ENCODE measurements at places on chromosomes 7 and 10.

DNA sequence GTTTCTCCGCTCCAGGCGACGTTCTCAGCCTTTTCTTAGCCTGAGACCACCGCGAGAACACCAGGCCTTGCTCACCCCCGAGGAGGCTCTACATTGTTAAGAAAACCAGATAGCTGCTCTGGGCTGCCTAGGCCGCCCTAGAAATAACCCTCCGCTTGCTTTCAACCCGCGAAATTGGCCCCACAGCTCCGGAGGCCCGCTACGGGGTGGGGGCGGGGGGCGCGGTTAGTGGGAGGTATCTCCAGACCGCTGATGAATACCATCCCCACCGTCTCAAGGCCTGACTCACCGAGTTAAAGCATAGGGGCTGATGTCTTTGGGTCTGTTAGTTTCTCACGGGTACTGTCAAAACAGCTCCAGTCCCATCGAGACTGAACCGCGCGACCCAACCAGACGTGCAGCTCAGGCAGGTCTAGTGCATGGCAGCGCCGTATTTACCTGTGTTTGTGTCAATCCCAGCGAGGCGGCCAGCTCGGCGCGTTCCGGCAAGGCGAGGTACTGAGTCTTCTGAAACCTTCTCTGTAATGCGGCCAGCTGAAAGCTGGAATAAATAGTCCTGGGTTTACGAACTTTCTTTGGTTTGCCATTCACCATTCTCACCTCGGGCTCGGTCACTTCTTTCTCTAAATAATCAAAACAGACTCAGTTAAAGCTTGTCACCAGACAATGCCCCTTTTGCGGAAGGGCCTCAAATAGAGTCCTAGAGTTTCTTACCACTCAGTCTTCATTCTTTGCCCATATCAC lies 2.7 kb downstream of the DLX5 start:
- DNase-seq: no peak

DNA sequence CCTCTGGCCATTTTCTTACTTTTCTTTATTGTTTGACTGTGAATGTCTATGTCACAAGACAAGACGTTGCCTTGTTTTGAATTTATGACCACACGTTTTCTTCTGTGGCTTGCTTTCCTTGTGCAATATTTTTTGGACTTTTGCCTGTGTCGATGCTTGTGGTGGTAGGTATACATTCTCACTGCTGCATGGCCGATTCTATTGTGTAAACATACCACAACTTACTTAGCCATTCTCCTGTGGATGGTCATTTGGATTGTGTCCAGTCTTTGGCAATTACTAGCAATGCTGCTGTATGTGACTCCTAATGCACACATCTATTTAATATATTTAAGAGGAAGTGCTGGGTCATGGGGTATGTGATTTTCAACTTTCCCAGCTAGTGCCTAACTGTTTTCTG lies 18.0 kb upstream of the DLG5 start:
- DNase-seq: no peak

DNA sequence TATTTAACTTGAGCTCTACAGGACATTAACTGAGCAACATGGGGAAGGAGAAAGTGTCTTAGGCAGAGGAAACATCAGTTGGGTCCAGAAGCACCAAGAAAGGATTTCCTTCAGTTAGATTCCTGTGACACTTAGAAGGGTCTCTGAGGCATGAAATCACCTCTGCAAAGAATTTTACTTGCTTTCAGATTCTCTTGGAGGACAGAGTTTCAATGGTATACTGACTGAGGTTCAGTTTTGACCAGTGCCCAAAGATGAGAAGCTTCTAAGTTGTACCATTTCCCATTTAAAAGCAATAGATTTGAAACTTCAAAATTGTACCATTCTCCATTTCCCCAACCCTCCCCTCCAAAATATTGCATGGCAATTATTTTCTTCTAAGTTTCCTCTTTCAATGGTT lies 102.4 kb downstream of the CHCHD3 start:
- DNase-seq: no peak

- no peak for DNase-seq
Observed at GRCh38 chr10:32095116-32095733, 39.0 kb upstream of the KIF5B start.

DNA sequence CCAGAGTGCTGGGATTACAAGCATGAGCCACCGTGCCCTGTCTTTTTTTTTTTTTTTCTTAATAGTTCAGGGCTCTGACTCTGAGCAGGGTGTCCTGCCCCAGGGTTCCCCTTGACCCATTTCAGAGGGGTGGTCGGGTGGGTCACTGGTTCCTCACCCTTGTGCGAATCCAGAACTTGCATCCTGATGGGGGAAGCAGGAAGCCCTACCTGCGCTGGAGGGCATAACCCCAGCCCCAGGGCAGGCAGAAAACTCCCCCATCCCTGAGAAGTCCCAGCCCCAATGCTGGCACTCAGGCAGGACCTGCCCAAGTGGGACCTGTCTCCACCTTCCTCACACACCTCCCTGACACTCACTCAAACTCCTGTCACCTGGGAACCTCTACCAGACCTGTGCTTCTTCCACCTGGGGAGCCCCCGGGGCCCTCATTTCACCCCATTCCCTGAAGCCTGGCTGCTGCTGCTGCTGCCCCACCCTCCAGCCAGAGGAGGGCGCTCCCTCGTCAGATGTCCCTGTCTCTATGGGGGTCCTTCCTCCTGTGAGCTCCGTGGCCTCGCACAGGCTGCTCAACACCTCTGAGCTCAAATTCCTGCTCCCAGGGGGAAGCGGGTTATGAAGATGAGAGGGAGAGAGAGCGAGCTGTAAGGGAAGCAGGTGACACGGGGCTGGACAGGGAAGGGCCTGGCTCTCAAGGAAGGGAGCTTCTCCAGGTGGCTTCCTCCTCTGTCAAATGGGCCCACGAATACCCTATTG lies 15.1 kb upstream of the ZNF273 start:
- DNase-seq: no peak

- DNase-seq: no peak
Observed at GRCh38 chr10:653991-654646, 35.3 kb downstream of the DIP2C start.

DNA sequence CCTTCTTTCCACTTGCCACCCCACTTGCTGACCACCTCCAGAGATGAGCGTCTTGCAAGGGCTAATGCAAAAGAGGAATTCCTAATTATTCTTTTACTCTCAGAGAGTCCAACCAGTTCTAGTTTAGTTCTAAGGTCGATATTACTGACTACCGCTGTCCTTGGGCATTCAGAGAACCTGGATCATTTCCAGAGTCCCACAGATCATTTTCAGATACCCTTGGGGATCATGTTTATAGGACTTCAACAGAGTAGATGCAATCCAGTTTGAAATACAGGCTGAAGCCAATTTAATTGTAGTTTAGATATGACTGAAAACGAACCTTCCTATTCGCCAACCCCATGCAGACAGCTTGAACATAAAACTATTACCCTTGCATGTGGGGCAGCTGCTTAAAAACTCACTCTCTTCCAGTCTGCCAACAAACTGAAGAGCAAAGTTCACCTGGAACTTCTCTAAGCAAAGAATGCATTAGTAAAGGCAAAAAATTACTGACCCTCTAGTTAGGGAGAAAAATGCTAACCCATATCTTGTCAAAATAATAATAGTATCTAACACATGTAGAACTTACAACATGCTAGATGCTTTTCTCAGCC lies 22.4 kb downstream of the CFAP69 start:
- no peak for DNase-seq

DNA sequence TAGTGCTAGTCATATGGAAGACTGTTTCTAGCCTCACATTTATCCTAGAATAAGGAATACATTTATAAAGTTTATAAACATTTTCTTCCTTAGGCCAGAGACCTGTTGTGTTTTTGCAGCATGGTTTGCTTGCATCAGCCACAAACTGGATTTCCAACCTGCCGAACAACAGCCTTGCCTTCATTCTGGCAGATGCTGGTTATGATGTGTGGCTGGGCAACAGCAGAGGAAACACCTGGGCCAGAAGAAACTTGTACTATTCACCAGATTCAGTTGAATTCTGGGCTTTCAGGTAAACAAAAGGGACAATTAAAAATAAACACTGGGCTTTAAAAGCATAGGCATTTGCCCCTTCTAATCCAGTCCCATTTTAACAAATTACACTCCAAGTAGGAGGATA lies 4.2 kb downstream of the LIPF start:
- no peak for DNase-seq

GRCh38 chr7:96624954-96625353 lies 84.7 kb downstream of the SEM1 start:
- DNase-seq: no peak

DNA sequence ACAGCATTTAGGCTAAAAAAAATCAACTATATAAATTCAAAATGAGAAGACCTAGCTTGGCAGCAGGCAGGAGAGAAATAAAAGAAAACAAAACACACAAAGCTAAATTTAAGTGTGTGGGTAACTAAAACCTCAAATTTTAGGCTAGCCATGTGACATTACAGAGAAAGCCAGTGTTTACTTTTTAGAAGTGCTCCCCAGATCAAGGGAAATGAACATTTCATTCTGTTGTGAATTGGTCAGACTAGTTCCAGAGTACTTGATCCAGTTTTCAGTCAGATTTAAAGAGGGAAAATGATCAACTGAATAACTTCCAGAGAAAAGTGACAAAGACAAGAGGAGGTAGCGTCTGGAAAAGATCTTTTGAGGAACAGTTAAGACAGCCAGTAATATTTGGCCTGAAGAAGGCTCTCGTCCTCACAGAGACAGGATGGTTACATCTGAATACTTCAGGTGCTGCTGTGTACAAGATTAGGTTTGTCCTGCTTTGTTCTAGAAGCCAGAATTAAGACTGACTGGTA lies 563.4 kb downstream of the KCNMA1 start:
- no peak for DNase-seq

DNA sequence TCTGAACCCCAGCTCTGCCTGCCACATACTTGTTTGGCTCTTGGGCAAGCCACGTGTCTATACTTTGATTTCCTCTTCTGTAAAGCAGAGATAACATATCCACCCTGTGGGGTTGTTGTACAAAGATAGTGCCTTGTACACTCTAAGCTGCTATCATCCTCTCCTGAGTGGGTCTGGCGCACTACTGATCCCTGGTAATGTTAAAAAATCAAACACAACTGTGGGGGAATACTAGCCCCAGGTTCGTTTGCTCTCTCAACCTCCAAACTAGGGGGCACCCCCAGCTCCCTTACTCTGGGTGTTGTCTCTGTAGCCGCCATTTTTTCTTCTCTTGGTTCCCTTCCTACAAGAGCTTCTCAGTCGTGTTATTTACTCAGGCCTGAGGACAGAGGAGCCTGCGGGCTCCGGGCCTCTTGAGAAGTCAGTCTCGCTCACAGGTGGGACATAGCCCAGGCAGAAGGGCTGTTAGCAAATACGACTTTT lies 1.0 kb downstream of the POLM start:
- DNase-seq: no peak

DNA sequence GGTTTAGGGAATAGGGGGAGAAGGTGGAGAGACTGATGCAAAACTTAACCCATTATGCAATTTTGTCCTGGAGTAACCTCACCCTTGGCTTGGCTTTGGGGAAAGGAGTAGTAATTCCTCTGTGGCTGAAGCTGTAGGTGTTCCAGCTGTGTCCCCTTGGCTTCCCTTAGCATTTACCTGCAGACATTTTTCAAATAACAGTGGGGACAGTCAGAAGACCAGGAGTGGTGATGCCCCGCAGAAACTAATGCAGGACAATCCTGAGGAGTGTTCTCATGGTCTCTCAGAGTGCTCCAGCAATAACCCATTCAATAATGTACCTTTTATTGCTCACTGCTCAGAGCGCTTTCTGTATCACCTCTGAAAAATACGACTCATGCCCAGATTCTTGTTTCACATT lies 282.1 kb downstream of the ZEB1 start:
- no peak for DNase-seq

DNA sequence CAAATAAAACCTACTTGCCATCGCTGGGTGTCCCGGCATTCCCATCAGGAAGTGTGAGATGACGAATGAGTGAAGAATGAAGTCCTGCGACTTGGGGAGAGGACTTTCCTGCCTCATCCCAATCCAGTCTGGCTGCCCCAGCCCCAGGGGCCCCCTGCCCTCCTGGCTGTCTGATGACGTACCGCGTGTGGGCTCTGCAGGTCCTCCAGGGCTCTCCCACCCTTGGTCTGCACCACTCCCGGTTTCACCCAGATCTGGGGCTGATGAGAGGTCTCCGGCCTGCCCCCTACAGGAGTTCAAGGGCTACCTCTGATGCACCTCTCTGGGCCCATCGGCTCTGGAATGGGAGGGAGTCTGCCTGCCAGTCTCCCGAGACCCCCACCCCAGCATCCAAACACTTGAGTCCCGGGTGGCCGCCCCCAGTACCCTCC lies 9.8 kb downstream of the ATP6V1F start:
- no peak for DNase-seq

DNA sequence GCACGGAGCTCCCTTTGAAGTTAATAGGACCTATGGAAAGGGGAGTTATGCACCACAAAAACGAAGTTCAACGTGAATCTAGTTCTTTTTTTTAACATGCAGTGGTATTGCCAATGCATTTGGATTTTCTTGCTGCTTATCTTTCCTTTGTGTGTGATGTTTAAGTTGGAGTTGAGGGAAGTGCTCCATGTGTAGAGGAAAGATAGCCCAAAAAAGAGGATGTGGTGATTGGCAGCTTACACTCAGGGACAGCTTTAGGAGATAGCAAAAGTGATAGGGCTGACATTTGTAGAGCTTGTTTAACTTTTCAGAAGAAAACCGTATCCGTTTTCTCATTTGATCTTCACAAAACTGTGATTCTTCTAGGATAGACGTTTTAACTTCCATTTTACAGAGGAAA lies 101.3 kb downstream of the MDFIC start:
- no peak for DNase-seq

GRCh38 chr10:118638680-118639079 lies 43.2 kb upstream of the PRLHR start:
- DNase-seq: no peak
